ENCODE measurements at places on chromosomes 6 and 20. TPM values are rescaled to one million over a fixed set of nuclear protein-coding genes. Genes with fewer than 3 reads are reported as not detected.

GRCh38 chr6:142756215-142756630 lies 188.8 kb downstream of the HIVEP2 start:
- DNase-seq, result no peak
- H3K4me1 ChIP-seq, result peaks cover 19% of the 10 kb centered on the region
- no peak overlapping the region for H3K4me3 ChIP-seq
- H3K27ac ChIP-seq, result no peak overlapping the region
- H3K36me3 ChIP-seq, result peaks cover 69% of the 10 kb centered on the region
- no peaks in the 10 kb centered on the region for H3K27me3 ChIP-seq

DNA sequence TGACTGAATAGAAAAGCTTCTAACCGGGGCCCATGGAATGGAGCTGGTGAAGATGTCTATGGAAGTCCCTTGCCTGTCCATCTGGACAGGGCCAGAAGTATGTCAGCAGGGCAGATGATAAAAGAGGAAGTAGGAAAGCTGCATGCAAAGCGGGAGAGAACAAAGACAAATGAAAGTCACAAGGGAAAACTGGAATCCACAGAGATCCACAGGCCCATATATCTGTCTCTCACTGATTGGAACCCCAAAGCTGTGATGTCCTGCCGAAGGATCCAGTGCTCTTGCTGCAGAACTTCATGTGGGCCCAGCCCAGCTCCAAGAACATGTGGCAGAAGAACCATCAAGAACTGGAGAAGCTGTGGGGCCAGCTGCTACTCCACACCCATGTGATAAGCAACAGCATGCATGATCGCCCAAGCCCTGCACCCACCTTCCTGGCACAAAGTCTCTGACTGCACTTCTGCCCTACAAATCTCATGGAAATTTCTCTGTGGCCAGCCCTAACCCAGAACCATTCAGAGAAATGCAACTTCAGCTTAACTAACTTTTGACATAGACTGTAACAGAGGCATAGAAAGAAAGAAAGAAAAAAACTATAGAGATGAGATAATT lies 716.0 kb downstream of the KIF16B start:
- DNase-seq, result no peak
- peaks cover 5% of the 10 kb centered on the region for H3K4me1 ChIP-seq
- no peaks in the 10 kb centered on the region for H3K36me3 ChIP-seq
- H3K4me3 ChIP-seq, result no peak overlapping the region
- no peak overlapping the region for H3K27ac ChIP-seq
- no peaks in the 10 kb centered on the region for H3K27me3 ChIP-seq

DNA sequence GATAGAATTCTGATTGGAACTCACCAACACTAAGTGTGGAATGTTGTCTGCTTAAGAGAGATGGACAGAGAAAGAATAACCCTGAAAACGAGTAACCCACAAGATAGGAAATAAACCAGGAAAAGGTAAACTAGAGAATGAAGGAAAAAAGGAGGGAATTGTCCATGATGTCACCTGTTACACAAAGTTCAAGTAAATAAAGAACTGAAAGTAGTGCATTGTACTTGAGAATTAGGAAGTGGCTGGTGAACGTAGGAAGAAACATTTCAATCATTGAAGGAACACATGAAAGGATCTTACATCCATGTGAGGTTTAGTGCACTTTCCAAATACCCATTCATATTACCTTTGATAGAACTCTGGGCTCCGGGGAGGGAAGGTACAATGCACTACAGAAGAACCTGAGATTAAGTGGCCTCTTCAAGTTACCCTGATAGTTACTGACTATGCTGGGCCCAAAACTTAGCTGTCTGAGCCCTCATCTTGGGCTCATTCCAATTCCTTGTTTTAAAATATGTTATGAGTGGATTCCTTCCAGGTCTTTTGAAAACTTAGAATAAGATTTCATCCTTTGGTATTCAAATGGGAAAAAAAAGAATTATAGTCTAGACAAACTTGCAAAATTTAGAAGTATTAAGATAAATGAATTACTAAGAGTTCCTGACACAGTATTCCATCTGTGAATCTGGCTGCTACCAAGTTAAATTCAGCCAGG lies 1.1 kb upstream of the STX7 start:
- H3K27ac ChIP-seq, result no peak overlapping the region
- no peaks in the 10 kb centered on the region for H3K27me3 ChIP-seq
- H3K4me1 ChIP-seq, result peaks cover 43% of the 10 kb centered on the region

Gene ARFGEF3
- 2.0 TPM for total RNA-seq

GRCh38 chr6:125316621-125317020 lies 14.9 kb upstream of the HDDC2 start:
- no peaks in the 10 kb centered on the region for H3K36me3 ChIP-seq
- no peak for DNase-seq
- no peak overlapping the region for H3K4me3 ChIP-seq
- no peak overlapping the region for H3K27ac ChIP-seq
- H3K27me3 ChIP-seq, result no peaks in the 10 kb centered on the region
- peaks cover 16% of the 10 kb centered on the region for H3K4me1 ChIP-seq

- peaks cover 12% of the 10 kb centered on the region for H3K27me3 ChIP-seq
- H3K27ac ChIP-seq, result no peak overlapping the region
- H3K36me3 ChIP-seq, result no peaks in the 10 kb centered on the region
- H3K4me1 ChIP-seq, result peaks cover 6% of the 10 kb centered on the region
- DNase-seq, result no peak
Measured at GRCh38 chr6:7505189-7505699, 36.2 kb upstream of the DSP start.

DNA sequence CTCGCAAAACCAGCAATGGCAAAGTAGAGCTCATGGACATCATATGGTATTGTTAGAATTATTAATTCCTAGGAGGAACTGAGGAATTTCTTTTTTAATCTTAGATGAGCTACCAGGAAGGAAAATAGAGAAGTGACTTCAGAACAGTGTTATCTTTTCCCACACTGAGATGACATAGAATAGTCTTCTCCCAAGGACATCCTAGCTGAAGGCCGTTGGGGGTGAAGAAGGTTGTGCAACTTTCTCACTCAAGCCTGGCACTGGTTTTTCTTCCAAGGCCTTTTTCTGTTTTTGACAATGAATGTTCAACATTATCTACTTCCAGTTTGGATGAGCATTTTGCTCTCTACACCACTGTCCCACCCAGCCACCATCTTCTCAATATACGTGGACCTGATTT lies 35.8 kb upstream of the MAS1 start:
- no peaks in the 10 kb centered on the region for H3K36me3 ChIP-seq
- no peak for DNase-seq
- no peaks in the 10 kb centered on the region for H3K27me3 ChIP-seq
- H3K27ac ChIP-seq, result no peak overlapping the region

DNA sequence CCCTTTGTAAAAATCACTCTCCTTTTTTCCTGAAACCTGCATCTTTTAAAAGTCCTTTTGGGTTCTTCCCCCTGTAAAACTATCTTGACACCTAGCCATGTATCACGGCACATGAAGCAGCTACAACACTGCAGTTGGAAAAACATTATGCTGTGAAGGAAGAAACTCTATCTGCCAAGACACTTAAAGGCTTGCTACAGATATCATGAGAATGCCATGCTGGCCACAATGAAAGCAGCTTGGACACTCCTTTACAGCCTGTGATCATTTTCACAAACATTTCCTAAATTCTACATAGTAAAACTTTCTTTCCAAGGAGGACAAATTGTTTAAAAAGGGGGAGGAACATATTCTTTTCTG lies 31.8 kb downstream of the CNKSR3 start:
- no peak overlapping the region for H3K27ac ChIP-seq
- H3K4me1 ChIP-seq, result peaks cover 59% of the 10 kb centered on the region
- no peaks in the 10 kb centered on the region for H3K36me3 ChIP-seq
- no peaks in the 10 kb centered on the region for H3K27me3 ChIP-seq
- DNase-seq, result no peak

DNA sequence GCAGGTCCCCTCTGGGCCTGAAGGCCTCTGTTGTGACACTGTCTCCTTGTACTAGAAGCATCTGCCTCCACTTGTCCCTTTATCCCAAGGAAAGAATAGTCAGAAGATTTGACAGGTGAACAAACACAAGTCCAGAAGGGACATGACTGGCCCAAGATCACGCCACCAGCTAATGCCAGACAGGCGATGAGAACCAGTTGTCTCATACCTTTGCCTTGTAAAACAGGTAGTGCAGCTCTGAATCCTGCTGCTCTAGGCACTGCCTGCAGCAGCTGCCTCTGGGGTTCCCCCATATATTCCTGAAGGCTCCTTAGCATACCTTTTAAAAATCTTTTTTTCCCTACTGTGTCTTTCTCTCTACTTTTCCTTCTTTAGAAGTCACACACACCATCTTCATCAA lies 25.0 kb downstream of the SCAND1 start:
- DNase-seq, result no peak
- peaks cover 69% of the 10 kb centered on the region for H3K36me3 ChIP-seq
- no peak overlapping the region for H3K27ac ChIP-seq
- no peaks in the 10 kb centered on the region for H3K27me3 ChIP-seq

DNA sequence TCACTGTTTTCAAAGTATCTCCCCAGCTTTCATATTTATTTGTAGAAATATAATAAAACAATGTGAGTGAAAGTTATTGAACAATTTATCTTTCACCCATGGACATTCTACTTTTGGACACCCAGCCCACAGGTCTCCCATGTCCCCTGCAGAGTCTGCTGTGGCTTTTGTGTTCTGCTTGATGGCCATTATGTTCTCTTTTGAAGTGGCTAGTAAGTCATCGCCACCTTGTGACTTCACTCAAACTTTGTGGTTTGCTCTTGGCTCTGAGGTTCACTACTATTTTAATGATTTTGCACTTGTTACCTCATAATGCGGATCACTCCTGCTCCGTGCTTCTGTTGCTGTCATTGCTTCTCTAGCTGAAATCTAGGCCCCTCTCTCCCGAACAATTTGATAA lies 10.2 kb upstream of the DEFB113 start:
- no peaks in the 10 kb centered on the region for H3K4me1 ChIP-seq
- H3K4me3 ChIP-seq, result no peak overlapping the region
- no peak overlapping the region for H3K27ac ChIP-seq
- H3K36me3 ChIP-seq, result no peaks in the 10 kb centered on the region

Gene PAK1IP1
- total RNA-seq, result 11.2 TPM

Gene SLC22A1
- 0.27 TPM for total RNA-seq

Gene MOG
- total RNA-seq, result 14.7 TPM

Gene RIPOR3
- total RNA-seq, result 6.5 TPM

Gene HCRTR2
- not detected for total RNA-seq

GRCh38 chr6:9126878-9127560 lies 691.7 kb upstream of the SLC35B3 start:
- DNase-seq, result no peak
- H3K4me3 ChIP-seq, result no peak overlapping the region
- no peak overlapping the region for H3K27ac ChIP-seq
- H3K36me3 ChIP-seq, result no peaks in the 10 kb centered on the region

- H3K27me3 ChIP-seq, result peaks cover 10% of the 10 kb centered on the region
- no peaks in the 10 kb centered on the region for H3K4me1 ChIP-seq
- no peak overlapping the region for H3K4me3 ChIP-seq
- no peak overlapping the region for H3K27ac ChIP-seq
Measured at GRCh38 chr6:25025919-25026301, 90.2 kb upstream of the RIPOR2 start.

DNA sequence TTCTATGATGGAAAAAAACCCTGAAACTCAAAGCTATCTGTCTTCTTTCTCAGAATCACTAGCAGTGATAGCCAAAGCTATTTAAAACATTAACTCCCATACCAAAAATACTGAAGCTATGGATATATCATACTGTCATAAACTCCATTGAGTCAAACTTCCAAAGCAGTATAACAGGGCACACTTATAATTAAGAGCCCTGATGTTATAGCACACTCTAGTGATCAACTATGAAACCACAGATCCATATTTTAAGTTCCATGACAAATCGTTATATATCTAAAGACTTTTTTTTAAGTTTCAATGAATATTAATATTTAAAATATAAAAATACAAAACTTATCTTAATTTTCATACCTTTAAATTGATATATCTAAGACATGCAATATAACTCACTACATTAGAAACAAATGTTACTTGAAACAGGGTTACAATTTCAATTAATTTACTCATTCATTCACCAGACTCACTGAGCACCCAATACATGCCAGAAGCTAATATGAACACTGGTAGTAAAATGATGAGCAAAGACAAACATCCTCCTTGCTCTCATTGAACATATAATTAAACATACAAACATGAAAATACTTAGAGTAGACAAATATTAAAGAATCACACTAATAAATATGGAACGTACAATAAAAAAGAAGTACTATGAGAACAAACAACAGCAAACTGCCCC lies 69.3 kb downstream of the IBTK start:
- H3K27ac ChIP-seq, result peak overlapping the region; percentile 34
- H3K36me3 ChIP-seq, result peaks cover 55% of the 10 kb centered on the region
- peaks cover 19% of the 10 kb centered on the region for H3K4me1 ChIP-seq
- H3K27me3 ChIP-seq, result no peaks in the 10 kb centered on the region
- no peak for DNase-seq
- no peak overlapping the region for H3K4me3 ChIP-seq

GRCh38 chr6:21922086-21922485 lies 328.5 kb downstream of the SOX4 start:
- H3K27me3 ChIP-seq, result no peaks in the 10 kb centered on the region
- no peak overlapping the region for H3K27ac ChIP-seq
- no peaks in the 10 kb centered on the region for H3K36me3 ChIP-seq
- H3K4me1 ChIP-seq, result peaks cover 9% of the 10 kb centered on the region

- peaks cover 2% of the 10 kb centered on the region for H3K27me3 ChIP-seq
- no peak overlapping the region for H3K4me3 ChIP-seq
- H3K4me1 ChIP-seq, result no peaks in the 10 kb centered on the region
- no peak overlapping the region for H3K27ac ChIP-seq
Measured at GRCh38 chr6:90361174-90361573, 64.5 kb upstream of the BACH2 start.

Gene MARCKS
- 21.0 TPM for total RNA-seq

DNA sequence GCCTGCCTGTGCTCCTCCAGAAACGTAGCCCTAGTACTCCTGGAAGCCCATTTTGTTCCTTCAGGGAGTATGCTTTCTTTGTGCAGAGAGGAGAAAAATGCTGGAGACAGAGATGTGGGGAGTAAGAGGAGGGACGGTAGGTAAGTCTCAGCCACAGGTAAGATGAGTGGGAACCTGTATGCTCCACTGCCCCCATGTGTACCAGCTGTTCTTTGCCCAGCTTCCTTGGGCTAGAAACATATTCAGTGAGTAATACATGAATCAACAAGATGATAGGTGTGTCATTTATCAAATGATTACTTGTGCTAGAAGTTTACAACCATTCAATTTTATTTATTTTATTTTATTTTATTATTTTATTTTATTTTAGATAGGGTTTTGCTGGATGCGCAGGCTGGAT lies 13.6 kb upstream of the CEP85L start:
- no peaks in the 10 kb centered on the region for H3K27me3 ChIP-seq
- H3K4me3 ChIP-seq, result peak overlapping the region; percentile 36
- DNase-seq, result no peak
- no peak overlapping the region for H3K27ac ChIP-seq
- H3K36me3 ChIP-seq, result no peaks in the 10 kb centered on the region

DNA sequence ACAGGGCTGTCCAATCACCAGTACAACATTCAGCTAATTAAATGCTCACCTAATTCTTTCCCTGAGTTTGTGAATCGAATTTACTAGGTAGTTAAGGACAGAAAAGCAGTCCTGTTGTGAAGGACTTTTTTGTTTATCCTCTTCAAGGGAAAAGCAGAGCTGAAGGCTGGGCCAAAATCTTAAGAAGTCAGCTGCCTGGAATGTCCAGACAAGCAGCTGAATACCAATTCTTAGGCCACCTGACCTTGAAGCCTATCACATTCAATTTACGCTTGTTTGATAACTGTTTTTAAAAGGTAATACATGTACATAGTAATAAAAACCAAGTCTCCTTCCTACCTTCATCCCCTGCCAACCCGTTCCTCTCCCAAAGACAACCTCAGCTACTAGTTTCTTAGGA lies 56.4 kb downstream of the UQCC1 start:
- peaks cover 10% of the 10 kb centered on the region for H3K4me1 ChIP-seq
- no peak overlapping the region for H3K27ac ChIP-seq
- H3K27me3 ChIP-seq, result no peaks in the 10 kb centered on the region
- H3K36me3 ChIP-seq, result peaks cover 43% of the 10 kb centered on the region
- no peak overlapping the region for H3K4me3 ChIP-seq

Gene KCNG1
- 0.30 TPM for total RNA-seq

All from left ventricle myocardium inferior (tissue), 1 donor.